ENCODE measurements at places on chromosomes 11 and 22.

GRCh38 chr11:6717426-6717825 is 34.3 kb upstream of the MRPL17 start:
- DNase-seq: no peak

- DNase-seq: no peak
Observed at GRCh38 chr11:134815404-134815803, 403.4 kb upstream of the B3GAT1 start.

DNA sequence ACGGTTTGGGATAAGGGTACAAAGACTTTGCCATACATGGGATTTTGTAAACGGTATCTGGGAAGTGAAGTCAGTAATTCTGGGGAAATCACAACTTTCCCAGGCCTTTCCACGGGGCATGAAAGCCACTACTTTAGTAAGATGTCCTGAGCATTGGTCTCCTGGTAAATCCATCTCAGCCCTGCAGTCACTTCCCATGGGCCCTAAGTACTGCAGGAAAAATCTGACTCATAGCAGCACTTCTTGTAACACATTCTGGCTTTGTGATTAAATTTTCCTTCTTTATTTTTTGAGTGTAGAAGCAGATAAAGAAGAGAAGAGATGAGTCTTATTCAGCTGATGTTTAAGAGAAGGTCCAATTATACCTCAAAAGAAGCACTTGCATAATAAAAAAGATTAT is 67.6 kb downstream of the BLID start:
- no peak for DNase-seq

DNA sequence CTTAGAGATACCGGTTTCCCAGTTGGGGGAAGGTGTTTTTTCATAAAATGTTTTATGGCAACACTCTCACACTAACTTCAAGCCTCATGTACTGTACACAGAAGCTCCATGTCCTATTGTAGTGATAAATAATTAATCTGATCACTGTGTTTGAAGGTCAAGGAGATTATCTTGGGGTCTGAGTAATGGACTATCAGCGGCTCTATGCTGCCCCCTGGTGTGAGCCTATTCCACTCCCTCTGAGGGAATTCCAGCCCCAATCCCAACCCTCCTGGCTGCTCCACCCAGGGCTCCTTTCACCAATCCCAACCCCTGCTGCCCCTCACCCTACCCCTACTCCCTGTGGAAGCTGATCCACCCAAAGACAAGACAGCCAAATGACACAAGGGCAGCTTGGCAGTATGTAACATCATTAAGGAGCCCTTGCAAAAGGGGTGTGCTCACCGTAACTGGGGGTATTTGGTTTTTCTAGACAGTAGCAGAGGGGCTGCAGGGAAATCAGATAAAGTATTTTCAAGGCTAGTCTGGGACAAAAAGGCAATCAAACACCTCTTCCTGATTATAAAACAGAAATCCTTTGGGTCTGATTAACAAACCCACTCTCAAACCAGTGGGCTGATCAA is 22.3 kb downstream of the HPS4 start:
- DNase-seq: no peak

DNA sequence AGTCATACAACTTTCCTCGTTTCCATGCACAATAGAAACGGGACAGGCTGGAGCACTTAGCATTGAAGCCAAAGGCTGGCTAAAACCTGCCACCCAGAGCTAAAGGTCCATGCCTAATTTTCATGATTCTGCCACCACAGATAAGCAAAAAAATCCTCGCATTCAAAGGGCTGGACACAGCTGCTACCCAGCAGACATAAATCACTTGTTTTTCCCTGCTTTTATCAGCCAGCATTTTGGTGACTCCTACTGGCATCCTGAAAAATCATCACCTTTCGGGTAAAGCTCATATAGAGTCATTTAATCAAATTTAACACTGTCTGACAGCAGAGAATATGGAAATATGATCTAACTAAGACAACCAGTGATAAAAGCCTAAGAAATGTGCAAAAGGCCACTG is 37.9 kb downstream of the ALG9 start:
- DNase-seq: no peak

DNA sequence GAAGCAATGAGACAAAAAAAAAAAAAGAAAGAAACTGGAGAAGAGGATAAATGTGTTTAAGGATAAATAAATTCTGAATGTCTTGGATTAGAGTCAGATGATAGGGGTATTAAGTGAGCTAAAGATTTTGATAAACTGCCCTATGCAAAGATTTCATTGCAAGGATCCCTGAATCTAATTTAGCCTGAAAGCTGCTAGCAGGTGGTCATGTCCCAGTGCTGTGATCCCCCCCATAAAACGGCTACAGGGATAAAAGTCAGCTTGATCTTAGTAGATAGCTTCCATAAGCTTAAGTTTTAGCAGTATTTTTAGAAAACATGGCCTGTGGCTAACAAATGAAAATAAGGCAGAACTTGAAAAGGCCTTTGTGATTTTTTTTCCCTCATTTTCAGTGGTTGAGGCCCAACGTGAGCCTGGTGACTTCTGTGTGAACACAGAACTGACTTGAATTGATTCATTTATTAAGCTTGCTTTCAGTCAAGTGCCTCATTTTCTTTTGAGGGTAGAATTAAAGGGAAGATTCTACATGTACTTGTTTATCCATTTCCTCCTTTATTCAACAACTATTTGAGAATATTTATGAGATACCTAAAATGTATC is 44.5 kb downstream of the CD44 start:
- DNase-seq: no peak

DNA sequence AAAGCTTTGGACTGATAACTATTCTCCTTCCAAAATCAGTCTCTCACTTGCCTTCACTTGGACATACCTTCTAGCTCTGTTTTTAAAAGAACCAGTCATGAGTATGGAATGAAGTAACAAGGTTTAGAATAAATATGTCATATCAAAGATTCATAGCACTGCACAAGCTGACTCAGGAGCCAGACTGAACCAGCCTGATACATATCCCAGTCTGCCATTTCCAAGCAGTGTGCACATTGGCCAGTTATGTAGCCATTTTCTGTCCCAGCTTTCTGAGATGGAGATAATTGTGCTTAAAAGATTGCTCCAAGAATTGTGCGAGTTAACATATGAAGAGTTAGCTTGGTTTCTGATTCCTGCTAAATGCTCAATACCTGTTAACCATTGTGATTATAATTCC is 311.3 kb downstream of the C11orf87 start:
- DNase-seq: no peak

DNA sequence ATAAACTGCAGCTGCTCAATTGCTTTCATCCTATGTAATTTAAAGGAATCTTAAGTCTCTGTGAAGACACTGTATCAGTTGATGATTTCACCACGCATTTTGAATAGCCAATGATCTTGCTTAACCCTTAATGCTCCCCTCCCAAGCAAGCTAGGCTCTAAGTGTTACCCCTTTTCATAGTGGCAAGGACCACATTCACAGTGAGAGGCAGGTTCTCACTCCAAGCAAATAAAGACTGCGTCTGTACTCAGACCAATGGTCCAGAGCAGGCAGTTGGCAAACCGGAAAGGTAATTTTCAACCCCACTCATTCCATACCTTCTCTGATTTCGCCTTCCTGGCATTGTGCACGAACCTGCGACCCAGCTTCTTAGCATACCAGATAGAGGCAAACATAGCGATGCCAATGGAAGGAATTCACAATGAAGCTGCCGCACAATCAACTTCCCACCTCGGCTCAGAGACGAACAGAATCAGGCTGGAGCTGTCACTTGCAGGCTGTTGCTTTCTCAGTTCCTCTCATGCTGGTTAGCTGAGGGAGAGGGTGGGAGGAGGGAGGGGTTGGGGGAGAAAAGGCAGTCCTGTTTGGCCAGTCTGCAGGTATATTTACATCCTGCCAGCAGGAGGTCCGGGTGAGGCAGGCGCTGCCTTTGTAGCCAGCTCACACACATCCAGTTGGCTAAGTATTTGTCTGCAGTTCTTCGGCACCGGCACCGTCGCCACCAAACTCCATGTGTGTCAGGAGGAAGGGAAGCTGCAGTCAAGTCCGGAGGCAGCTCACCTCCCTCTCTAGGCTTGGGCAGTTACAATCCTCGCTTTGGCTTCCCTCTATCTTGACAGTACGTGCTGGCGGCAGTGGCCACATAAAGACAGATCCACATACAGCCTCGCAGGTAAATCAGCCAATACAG is 1151.2 kb upstream of the CCDC90B start:
- no peak for DNase-seq

- DNase-seq: no peak
Observed at GRCh38 chr11:102306817-102307726, 10.2 kb upstream of the BIRC3 start.

- no peak for DNase-seq
Observed at GRCh38 chr11:130617001-130617400, 168.6 kb downstream of the ADAMTS15 start.

GRCh38 chr11:112345166-112345565 is 84.5 kb upstream of the PLET1 start:
- no peak for DNase-seq

DNA sequence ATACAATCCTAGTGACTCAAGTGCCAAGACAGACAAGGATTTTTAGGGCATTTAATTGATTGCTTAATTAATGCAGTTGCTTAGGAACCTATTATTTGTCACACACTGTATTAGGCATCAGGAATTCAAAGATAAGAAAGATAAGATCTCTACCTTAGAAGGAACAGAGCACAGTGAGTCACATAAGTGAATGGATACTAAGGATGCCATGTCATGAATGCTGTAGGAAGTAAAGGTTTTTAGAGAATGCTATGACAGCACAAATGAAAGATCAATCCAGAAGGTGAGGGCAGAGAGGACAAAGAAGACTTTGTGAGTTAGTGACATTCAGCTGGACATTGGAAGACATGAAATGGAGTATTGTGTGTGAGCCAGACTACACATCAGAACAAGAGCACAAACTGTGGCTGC is 147.9 kb upstream of the DDI1 start:
- no peak for DNase-seq

GRCh38 chr11:117978991-117979390 is 7.2 kb upstream of the IL10RA start:
- DNase-seq: no peak

- DNase-seq: no peak
Observed at GRCh38 chr11:62974848-62975522, 9.8 kb downstream of the SLC22A6 start.

- no peak for DNase-seq
Observed at GRCh38 chr22:49564666-49565515, 262.8 kb downstream of the BRD1 start.

- DNase-seq: no peak
Observed at GRCh38 chr22:38564669-38565068, 5.3 kb downstream of the DMC1 start.

DNA sequence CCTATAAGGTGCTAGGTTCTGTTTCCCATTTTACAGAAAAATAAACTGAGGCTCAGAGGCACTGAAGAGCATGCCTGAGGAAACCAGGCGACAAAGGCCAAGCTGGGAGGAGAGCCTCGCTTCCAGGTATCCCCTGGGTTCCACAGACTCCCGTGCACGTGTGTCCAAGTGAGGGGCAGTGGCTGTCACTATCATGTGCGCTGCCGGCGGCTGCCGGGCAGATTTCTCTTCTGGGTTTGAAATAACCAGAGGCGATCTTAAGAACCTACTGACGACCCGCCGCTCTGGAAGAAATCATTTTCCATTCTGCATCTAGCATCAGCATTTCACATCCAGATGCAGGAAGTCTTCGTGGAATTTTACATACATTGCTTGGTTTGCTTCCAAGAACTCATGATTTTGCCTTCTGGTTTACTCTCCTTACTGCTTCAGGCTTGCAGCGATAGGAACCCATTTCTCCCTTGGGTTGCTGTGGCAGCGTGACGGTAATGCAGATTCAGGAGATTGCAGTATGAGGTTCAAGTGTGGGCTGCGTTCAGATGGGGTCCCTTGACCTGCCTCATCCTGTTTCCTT is 28.6 kb downstream of the ARHGAP8 start:
- DNase-seq: no peak

DNA sequence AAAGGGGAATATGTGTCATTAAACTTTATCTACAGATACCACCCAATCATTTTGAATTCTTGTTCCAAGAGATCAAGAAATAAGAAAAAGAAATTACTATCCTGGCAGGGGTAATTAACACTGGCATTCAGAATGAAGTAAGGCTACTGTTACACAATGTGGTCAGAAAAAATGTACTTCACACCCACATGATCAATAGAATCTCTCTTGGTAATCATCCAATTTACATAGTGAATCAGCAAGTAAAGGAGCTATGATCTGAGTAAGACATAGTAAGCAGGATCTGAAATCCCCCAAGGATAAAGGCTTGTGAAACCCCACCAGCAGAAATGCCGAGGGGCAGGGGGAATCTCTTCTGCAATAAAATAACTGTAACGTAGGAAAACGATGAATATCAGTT is 466.5 kb downstream of the FAM181B start:
- no peak for DNase-seq

DNA sequence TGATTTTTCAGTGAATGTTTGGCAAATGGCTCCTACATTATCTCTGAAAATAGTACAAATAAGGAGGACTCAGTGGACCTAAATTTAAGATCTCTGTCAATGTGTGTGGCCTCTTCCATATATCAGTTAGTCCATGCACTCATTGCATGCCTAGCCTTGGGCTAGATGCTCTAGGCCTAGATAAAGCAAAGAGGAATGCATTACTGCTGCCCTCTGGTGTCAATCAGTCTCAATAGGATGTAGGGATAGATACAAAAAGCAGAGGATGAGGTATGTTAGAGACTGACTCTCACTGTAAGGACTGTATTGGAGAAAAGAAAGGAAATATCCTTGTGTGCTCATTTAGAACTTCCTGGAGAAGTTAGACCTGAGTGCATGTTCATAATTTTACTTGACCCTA is 42.0 kb downstream of the MS4A2 start:
- no peak for DNase-seq

DNA sequence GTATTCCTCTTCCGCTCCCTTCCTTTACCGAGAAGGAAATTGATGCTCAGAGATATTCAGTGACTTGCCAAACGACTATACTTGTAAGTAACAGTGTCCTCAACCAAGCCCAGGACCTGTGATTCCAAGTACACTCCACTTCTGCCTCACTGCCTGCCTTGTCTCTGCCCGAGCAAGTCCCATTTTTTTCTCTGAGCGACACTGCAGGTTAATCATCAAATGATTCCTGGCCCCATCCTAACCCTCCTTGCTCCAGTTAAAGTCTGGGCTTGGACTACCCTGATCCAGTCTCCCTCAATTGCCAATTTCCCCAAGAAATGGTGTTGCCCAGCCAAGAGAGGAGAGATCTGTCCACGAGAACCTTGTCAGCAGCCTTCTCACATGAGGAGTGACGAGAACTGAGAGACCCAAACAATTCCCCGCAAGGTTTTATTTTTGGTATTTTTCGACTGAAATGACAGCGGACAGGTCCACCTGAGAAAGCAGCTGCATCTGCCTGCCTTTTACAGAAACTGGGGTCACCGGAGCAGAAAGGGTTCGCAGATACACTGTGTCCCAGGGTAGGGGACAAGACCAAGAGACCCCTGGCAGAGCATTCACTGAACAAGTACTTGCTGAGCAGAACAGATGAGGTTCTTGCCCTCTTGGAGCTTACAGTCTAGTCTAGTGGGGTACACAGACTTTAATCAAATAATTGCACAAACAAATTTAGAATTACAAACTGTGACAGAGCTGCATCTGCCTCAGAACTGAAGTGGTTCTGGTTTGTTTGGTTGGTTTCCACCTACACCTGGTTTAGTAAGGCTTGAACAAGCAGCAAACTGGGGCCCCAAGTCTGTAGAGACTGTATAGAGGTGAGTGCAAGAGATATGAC is 11.4 kb downstream of the POU2AF1 start:
- DNase-seq: no peak

Data from fibroblast of skin of left biceps (primary cell).